ENCODE measurements at places on chromosomes 5 and 9.

DNA sequence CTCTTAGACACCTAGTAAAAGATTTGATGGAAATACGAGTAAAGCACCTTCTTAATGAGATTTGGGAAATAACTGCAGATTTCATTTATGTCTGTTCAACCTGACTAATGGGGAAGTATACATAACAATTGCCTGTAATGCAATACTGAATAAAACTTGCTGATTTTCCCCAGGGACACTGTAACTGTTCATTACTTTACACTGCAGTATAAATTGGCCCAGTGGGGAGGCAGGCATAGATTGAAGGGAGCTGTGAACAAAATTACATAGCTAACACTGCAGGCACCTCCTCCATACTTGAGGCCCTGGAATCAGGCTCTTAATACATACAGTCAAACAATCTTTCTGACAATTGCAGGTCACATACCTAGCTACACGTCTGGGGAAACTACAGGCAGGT is 216.2 kb downstream of the PTPRD start:
- no peak for DNase-seq

DNA sequence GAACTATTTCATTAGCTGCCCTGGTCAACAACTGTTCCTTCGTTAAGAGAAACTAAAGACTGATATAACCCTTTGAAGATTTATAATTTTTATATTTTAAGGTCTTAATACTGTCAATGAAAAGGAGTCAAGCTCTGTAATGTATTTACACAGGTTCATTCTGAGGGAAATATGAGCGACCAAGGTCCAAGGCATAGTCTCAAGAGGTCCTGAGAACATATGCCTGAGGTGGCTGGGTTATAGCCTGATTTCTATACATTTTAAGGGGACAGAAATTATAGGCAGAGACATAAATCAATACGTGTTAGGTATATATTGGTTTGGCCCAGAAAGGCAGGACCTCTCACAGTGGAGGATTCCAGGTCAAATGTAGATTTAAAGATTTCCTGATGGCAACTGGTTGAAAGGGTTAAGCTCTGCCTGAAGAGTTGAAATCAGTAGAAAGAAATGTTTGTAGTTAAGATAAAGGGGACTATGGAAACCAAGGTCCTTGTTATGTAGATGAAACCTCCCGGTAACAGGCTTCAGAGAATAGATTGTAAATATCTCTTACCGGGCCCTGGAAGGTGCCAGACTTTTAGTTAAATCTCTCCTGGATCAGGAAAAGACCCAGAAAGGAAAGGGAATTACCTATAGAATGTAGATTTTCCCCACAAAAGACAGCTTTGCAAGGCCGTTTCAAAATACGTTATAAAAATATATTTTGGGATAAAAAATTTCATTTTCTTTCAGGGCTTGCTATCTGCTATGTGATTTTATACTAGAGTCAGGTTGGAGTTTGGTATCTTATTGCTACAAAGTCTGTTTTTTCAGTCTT is 107.3 kb upstream of the PRLR start:
- no peak for DNase-seq

GRCh38 chr5:173301695-173302545 is 26.3 kb downstream of the STC2 start:
- DNase-seq: no peak

DNA sequence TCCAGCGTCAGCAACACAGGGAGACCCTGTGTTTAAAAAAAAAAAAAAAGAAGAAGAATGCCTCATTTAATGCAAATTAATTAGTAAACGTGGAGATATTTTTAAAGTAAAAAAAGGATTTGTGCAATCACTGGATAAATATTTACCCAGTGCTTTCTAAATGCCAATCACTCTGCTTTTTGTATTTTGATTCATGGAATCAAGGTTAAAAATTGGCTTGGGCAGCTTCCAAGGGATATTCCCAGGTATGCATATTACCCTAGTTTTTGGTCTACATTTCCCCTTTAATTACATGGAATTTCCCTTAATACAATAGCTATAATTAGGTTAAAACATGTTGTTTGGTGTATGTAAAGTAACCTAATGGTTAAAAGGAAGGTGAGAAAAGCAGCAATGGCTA is 31.4 kb upstream of the PDZD2 start:
- DNase-seq: no peak

DNA sequence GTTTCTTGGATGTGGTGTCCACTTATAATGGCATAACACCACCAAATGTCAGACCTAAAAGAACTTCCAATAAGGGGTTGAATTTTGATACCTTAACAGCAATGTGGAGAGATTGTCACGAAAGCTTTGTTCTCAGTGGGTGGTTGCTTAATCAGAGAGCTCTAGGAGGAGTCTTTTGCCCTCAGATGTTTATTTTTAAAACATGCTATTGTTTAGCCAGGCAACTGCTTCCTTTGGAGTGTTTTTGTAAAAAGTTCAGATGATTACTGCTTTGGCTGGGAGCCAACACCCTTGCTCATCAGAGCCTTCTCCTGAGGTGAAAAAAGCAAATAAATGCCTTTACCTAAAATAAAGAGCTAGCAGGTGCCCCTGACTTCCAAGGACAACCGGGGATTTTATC is 65.0 kb downstream of the SLC1A1 start:
- DNase-seq: no peak

DNA sequence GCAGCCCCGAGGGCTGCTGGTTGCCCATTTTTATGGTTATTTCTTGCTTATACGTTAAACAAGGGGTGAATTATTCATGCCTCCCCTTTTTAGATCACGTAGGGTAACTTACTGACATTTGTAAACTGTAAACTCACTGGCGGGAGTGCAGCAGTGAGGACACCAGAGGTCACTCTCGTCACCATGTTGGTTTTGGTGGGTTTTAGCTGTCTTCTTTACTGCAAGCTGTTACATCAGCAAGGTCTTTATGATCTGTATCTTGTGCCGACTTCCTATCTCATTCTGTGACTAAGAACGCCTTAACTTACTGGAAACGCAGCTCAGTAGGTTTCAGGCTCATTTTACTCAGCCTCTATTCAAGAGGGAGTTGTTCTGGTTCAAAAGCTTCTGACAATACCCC is 155.0 kb upstream of the PRDM9 start:
- DNase-seq: no peak

DNA sequence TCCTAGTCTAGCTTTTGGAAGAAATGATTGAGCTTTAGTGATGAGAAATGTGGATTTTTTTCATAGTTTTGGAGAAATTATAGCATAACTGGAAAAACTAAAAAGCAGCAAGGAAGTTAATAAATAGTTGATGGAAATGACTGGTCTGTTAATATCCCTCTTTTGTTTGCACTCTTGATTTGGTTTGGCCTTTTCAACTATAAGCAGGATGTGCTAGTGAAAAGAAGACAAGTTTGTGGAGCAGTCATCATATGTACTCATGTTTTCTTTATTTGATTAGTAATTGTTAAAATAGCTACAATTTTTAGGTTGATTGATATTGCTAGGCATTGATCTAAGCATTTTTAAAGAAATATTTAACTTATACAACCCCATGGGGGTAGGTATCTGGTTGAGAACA is 374.7 kb downstream of the TAF11L14 start:
- no peak for DNase-seq
